ENCODE measurements at places on chromosomes 1 and 21. TPM values are rescaled to one million over a fixed set of nuclear protein-coding genes. Genes with fewer than 3 reads are reported as not detected.

Gene CD2
- 3.0 TPM for total RNA-seq

Gene DCAF6
- 76.7 TPM for total RNA-seq

Gene MRTO4
- 8.8 TPM for total RNA-seq

Gene LCE3E
- total RNA-seq: not detected

DNA sequence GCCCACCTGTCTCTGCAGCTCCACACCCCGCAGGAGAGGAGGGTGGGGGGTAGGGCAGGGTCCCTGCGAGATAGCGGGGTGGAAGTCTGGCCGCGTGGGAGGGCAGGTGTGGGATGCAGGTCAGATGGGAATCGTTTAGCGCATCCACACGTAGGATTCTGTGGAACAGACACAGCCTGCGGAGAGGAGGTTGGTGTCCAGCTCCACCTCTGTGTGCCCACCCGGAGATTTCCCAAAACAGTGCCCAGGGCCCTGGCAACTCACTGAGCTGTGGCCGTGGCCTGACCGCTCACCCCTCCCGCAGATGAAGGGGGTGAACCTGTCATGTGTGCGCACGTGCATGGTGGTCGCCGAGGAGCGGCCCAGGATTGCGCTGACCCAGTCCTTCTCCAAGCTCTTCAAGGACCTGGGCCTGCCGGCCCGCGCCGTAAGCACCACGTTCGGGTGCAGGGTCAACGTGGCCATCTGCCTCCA is 46.9 kb downstream of the S100B start:
- no peak for DNase-seq

- DNase-seq: no peak
Measured at GRCh38 chr21:45974073-45975019, 7.2 kb upstream of the COL6A1 start.

DNA sequence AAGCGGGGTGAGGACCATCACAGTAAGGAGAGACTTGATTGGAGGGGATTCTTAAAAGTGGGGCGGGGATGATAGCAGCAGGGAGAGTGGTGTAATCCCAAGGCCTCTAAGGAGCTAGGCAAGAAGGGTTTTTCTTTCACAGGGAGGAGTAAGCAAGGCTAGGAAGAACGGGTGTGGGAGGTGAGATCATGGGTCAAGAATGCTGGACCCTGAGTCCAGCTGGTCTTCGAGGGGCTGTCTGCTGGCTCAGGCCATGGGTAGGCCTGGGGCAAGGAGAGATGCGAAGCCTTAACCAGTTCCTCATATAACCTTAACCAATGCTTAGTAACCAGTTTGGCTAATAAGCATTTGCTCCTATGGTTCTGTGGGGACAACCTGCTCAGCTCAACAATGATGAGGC is 599.1 kb downstream of the NPHP4 start:
- no peak for DNase-seq

DNA sequence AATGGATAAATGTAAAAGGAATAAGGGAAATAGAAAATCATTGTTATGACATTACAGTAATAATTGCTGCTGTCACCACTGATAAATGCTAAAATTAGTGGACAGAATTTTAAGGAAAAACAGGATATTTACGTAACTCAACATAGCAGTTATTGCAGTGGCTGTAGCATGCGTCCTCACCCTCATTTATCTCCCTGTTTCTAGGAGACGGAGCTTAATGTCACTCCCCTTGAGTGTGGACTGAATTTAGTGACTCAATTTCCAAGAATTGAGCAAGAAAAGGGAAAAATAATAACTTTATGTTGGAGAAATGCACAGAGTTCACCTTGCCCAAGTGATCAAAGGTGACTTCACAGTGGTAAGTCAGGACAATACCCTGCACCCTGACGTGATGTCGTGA is 33.3 kb upstream of the COL18A1 start:
- DNase-seq: no peak

DNA sequence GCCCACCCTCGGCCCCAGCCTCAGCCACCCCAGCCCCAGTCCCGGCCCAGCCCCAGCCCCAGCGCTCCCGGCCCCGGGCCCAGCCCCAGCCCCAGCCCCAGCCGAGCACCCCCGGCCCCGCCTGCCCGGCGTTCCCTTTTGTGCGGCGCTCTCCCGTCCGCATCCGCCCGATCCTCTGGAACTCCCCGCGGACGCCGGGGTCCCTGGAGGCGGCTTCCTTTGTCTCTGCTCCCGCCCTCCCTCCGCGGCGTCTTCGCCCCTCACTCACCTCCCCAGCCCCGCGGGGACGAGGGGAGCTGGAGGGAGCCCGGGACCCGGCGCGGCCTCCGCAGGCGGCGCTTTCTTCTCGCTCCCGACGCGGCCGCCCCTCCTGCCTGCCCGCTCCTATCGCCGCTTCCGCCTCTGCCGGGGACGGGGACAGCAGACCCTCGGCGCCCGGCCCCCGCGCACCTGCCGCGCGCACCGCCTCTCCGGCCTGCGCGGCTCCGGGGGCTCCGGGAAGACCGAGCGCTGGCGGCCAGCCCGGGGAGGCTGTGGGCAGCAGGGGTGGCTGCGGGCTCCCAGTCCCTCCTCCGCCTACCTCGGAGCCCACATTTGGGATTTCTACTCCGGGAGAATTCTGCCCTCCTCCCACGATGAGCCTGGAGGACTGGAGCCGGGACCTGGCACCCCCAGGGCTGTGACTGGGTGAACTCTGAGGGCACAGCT is 14.0 kb downstream of the AGRN start:
- DNase-seq: no peak

DNA sequence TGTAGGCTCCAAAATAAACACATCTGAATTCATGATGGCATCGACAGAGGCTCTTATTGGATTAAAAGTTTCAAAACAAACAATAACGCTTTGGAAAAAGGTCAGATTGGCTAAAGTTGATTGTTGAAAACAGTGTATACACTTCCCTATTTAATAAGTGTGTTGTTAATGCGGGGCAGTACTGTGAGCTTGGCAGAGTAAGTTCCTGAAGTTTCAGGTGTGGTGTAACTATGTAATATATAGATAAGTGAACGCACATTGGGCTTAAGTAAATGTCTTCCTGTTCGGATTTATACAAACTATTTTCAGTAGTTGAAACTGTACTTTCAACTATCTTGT is 810 bp downstream of the ZBTB37 start:
- DNase-seq: no peak

DNA sequence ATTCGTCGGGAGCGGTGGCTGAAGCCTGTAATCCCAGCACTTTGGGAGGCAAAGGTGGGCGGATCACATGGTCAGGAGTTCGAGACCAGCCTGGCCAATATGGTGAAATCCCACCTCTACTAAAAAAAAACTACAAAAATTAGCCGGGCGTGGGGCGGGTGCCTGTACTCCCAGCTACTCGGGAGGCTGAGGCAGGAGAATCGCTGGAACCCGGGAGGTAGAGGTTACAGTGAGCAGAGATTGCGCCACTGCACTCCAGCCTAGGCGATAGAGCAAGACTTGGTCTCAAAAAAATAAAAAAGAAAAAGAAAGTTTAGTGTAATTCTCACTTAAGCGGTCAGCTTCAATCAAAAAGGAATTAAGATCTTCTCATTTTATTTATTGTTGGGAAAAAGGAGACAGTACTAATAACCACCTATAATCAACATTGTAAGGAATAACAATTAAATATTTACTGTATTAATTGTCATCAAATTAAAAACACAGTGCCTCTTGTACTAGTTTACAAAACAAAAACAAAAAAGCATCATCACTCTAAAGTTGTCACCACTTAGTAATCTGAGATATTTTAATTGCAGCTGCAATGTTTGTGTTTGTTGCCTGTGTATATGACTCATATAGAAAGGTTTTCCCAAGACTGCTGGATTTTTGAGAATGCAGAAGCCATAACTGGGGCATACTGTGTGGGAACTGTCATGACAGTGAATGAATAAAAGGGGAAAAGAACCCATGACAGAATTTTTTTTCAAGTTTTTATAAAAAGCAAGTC is 3.7 kb downstream of the FBXO42 start:
- no peak for DNase-seq

Measured in thoracic aorta (tissue), 2 donors.